ENCODE measurements at places on chromosomes 1 and 21.

- DNase-seq = peak; percentile 66
These were observed 41.0 kb upstream of the DR1 start for GRCh38 chr1:93304716-93305138.

GRCh38 chr21:42057851-42058437, 13.2 kb upstream of the UMODL1 start:
- no peak for DNase-seq

GRCh38 chr1:103191327-103191726, 83.0 kb upstream of the COL11A1 start:
- DNase-seq = no peak

GRCh38 chr1:183374825-183375224, 43.4 kb downstream of the NMNAT2 start:
- DNase-seq = no peak

DNA sequence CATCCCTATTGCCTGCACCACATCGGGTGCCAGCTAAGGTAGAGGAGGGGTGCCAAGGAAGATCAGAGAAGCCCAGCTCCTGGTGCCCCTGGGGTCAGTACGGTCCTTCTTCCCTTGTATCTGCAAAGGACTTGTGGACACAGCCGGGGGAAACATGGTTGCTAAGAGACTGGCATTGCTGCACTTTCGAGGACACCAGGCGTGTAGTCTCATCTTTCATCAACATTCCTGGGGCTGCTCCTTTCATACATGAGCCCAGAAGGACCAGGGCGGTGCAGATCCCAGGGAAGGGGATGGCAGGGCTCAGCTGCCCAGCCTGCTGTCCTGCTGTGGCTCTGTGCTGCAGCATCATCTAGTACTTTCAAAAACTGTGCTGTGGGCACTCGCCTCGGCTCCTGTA, 61.0 kb downstream of the RUNX1 start:
- no peak for DNase-seq

- DNase-seq = no peak
These were observed 387.8 kb upstream of the LYPLAL1 start for GRCh38 chr1:218785928-218786327.

- no peak for DNase-seq
These were observed at the start of gene LAMC1 for GRCh38 chr1:183023146-183023600. Gene LAMC1 (plus strand): TSS chr1:183023420. CDS start chr1:183023717, 297 bp downstream.

DNA sequence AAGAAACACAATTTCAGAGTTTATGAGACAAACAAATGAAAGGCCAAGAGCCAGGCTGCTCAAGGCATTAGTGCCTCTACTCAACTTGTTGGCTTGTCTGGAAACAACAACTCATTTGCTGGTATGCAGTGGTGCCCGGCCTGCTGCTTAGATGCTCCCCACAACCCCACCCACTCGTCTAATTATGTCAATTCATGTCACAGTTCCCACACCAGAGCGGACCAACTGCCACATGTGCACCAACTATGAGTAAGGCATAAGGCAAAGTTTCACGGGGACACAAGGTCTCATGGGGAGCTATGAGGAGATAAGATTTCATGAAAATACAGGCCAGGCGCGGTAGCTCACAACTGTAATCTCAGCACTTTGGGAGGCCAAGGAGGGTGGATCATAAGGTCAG, 34.5 kb upstream of the LRRC38 start:
- DNase-seq = no peak

GRCh38 chr1:214473387-214473786, 78.0 kb downstream of the PTPN14 start:
- no peak for DNase-seq

- no peak for DNase-seq
These were observed 184.2 kb upstream of the RAB4A start for GRCh38 chr1:229086686-229087085.

DNA sequence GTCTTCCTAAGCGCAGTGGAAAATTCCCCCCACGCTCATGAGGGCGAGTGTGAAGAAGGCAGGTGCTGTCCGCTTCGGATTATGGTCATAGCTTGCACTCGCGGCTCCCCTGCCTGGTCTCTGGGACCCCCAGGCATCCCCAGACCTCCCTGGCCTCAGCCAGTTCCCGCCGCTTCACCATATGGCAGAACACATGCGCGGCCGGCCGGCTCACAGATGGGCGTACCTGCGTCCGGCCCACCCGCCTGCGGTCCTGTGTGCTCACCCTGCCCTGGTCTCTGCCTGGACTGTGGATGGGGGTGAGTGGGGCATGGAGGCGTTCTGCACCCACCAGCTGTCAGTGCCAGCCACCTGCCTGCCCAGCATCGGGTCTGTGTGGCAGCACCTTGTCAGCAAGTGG, 34.1 kb downstream of the PRKCZ start:
- DNase-seq = no peak

DNA sequence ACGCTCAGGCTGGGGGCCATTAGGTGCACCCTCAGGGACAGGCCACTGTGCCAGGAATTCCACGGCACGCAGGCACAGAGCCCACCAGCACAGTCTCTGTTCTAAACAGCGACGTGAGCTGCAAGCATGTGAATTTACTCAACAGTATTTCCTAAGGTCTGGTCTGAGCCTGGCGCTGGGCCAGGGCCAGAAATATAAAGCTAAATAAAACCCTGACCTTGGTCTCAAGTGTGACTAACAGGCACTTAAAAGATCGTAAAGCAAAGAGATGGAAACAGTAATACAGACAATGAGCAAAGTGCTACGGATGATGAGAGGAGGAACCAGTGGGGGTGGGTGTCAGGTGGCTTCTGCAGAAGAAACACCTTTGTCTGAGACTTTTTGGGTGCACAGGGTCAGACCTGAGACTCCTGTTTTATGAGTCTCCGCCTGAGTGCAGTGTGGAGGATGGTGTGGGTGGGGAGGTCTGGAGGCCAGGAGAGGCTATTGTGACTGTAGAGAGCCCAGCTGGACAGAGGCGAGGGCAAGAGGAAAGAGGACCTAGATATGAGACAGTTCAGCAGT, 53.4 kb upstream of the EDN2 start:
- DNase-seq = no peak

DNA sequence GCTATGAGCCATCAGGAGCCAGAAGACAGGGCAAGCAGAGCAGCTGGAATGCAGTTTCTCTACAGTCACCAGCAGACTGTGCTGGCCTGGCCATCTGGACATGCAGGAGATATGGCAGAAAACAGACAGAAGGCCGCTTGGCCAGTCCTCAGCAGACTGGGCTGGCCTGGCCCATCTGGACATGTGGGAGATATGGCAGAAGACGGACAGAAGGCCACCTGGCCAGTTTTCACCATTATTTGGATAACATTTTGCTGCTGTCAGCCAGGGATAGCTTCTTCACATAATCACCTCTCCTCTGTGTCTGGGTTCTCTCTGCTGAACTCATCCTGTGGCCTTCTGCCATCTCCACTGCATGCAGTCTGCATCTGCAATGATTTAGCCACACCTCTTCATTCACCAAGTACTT, 25.0 kb upstream of the CACYBP start:
- DNase-seq = no peak

GRCh38 chr1:164651351-164651951, 92.5 kb downstream of the PBX1 start:
- no peak for DNase-seq

- DNase-seq = peak; percentile 78
These were observed 46.5 kb upstream of the COA6 start for GRCh38 chr1:234326497-234327366.

- peak; percentile 79 for DNase-seq
These were observed 41.9 kb upstream of the TNFRSF1B start for GRCh38 chr1:12124693-12125421.

DNA sequence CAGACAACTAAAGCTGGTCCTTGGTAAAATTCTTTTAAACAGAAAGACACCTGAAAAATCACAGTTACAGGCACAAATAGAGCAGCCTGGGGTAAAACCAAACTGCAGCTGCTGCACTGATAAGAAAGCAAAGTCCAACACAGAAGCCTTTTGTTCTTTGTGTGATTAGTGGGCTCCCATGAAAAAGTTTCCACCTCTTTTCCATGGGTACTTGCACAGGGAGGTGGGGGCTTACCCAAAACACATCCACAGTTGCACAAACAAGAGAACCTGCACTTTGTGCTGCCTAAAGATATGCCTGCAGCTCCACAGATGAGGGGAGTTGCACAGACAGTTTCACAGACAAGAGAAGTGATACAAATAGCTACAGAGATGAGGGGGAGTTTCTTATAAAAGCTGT, 106.7 kb upstream of the SLC5A9 start:
- no peak for DNase-seq

- no peak for DNase-seq
These were observed 46.7 kb downstream of the CLDN14 start for GRCh38 chr21:36433059-36433709.

DNA sequence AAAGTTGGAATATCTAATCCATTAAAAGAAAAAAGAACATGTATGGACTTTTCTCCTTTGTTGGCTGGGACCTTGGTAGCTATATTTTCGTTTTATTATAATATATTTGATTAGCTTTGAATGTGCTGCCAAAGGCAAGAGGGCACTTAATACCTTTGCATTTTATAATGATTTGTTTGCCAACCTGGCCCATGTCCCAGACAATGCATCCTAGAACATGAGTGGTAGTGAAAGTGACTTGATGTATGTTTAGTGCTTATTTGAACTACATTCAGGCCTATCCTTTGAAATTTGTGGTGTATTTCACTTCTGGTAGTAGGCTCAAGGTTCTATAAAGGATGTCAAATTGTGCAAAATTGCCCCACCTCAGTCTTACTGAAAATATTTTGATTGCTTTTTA, 25.9 kb downstream of the CACHD1 start:
- DNase-seq = no peak

- DNase-seq = no peak
These were observed 28.1 kb downstream of the TENT5C start for GRCh38 chr1:117633936-117634335.

DNA sequence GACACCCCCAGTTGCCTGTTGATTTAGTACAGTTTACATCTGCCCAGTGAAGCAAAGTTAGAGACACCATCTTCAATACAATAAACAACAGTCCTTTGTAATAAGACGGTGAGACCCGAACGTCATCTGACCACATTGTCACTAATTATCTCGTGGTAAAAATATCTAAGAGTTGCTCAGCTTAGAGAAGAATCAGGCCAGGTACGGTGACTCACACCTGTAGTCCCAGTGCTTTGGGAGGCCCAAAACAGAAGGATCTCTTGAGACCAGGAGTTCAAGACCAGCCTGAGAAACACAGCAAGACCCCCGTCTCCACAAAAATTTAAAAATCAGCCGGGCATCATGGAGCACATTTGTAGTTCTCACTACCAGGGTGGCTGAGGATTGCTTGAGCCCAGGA, 53.5 kb downstream of the CD34 start:
- DNase-seq = no peak

DNA sequence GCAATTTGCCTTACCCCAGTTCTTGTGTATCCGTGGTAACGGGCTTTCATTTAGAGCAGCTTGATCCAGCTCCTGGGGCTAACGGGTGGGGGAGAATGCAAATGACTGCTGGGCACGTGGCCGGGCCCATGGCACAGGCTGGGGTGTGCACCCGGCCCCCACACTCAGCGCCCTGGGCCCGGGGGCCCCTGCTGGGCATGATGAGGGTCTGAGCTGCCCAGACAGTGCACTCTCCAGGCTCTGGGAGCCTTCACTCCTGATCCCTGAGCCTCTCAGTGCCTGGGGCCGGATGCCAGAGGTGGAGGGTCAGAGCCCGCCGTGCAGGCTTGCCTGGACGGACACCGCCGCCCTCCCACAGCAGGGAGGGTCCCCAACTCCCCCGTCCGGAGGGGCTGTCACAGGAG, 20.1 kb upstream of the PEX10 start:
- no peak for DNase-seq

- no peak for DNase-seq
These were observed 9.6 kb upstream of the BGLAP start for GRCh38 chr1:156232201-156232894.

DNA sequence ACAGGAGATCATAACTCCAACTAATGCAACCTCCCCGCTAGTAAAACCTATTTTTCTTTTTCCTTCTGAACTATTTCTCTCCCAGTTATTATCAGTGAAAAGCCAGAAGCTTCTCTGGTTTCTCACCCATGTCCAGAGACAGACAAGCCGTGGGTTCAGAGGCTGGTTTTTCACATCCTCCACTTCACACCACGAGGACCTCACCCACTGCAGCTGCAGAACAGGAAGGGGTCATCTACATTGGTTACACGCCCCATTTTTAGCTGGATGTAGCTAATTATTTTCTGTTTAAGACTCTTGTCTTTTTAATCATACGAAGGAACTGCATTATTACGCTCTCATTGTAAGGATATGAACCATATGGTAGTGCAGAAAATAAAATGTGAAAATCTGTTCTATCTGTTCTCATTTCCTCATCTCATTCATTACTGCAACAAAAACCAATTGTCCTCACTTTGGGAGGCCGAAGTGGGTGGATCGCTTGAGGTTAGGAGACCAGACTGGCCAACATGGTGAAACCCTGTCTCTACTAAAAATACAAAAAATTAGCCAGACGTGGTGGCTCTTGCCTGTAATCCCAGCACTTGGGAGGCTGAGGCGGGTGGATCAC, 39.1 kb upstream of the CLDN14 start:
- no peak for DNase-seq

- DNase-seq = no peak
These were observed 42.7 kb downstream of the SEC16B start for GRCh38 chr1:177927021-177927596.

DNA sequence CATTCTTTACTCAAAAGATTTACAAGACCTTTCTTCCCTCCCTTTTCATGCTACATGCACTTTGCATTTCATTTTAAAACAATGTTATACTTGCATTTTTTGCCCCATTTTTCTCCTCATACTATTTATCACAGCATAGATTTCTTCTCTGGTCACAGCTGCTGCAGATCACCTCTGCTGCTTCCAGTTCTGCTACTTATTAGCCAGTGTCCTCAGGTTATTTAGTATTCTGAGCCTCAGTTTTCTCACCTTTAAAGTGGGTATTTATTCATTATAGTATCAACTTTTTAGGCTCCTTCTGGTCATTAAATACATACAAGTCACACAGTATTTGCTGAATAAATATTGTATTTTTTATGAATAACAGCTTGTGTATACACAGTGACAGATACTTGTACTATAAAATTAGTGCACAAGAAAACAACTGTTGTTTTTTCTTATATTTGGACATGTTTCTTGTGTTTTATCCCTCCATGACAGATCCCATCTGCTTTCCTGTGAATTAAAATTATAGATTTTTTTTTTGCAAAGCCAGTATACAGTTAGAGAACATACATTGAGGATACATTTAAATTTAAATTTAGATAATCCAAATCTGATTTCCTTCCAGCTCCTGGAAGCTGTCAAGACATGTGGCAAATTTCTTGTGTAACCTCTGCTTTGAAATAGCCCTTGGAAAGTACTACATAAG, 85.3 kb upstream of the BCL10 start:
- DNase-seq = no peak
